ENCODE measurements at places on chromosomes 16 and 17.
A peak's percentile ranks its signal among the peaks of the same experiment; 100 is the strongest.

- DNase-seq: no peak
Observed at GRCh38 chr17:57914273-57915142, 40.7 kb downstream of the CUEDC1 start.

DNA sequence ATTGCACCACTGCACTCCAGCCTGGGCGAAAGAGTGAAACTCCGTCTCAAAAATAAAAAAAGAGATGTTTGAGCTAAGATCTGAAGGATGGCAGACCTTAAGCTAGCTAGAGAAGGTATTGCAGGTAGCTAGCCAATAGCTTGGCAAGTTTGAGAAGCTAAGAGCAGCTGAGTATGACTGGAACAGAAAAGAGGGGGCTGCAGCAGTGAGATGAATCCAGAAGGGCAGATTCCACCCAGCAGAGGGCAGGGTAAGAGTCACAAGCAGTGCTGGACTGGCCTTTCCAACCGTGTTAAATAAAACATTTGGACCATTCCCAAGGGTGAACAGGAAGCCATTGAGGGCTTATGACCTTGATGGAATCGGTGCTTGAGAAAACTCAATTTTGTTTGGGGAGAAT lies 5.7 kb upstream of the PHAF1 start:
- peak; percentile 11 for DNase-seq

- DNase-seq: no peak
Observed at GRCh38 chr17:65537845-65538674, 23.4 kb downstream of the AXIN2 start.

- DNase-seq: no peak
Observed at GRCh38 chr16:22217890-22218730, 12.0 kb downstream of the EEF2K start.

GRCh38 chr17:27323538-27324215 lies 29.8 kb downstream of the WSB1 start:
- peak; percentile 77 for DNase-seq

GRCh38 chr17:1611715-1612114 lies 16.9 kb downstream of the SLC43A2 start:
- no peak for DNase-seq

- peak; percentile 64 for DNase-seq
Observed at GRCh38 chr16:14369734-14370598, 260.1 kb downstream of the PARN start.

DNA sequence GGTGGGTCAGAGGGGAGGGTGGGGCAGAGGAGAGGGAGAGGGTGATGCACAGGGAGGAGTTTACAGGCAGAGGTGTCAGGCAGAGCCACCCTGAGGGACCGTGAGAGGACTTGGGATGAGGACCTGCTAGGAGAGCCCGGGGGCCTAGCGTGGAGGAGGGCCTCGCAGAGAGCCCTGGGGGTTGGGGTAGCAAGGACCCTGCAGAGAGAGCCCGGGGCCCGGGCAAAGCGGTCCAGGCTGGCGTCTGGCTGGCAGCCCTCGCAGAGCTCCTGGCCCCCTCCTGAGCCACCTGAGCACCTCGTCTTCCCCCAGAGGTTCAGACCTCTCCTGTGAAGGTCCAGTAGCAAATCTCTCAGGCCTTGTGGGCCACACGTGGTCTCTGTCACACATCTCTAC lies 42.0 kb upstream of the ZNF469 start:
- no peak for DNase-seq

- DNase-seq: peak; percentile 84
Observed at GRCh38 chr17:43020789-43021740, 1.1 kb downstream of the VAT1 start.

DNA sequence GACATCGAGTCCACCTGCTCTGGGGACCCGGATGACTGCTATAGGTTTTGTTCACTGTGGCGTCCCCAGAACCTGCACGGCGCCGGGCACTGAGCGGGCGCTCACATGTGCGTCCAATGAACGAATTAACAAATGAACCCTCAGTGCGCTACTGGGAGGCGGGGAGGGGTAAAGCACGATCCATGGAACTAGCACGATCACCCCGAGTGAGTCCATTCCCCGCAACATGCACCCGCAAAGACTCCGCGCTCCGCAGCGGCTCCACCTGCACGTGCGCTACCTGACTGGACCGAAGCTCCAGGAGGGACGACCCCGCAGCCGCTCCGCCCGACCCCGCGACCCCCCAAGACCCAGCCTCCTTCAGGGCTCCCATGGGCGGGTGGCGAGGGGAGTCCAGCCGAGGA lies 491 bp downstream of the TRAP1 start:
- DNase-seq: peak; percentile 41

DNA sequence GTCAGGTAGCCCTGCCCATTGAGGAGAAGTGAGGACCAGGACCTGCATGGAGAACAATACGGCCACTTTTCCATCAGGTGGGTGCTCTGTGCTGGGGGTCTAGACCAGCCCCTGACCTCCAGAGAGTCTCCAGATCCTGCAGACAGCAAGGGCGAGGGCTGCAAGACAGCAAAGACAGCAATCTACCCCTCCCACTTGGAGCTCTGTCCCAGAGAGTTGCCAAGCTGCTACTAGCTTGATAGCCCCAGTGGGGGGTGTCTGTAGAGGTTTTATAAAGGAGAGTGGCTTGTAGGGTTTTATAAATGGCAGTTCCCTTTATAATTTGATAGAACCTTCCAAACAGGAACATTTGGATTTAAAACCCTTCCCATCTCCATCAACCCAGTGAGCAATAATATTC lies 16.7 kb upstream of the SLFN11 start:
- DNase-seq: no peak
